ENCODE measurements at places on chromosomes 2 and 18.

- no peak for DNase-seq
Observed at GRCh38 chr2:134287323-134287722, 33.5 kb downstream of the MGAT5 start.

DNA sequence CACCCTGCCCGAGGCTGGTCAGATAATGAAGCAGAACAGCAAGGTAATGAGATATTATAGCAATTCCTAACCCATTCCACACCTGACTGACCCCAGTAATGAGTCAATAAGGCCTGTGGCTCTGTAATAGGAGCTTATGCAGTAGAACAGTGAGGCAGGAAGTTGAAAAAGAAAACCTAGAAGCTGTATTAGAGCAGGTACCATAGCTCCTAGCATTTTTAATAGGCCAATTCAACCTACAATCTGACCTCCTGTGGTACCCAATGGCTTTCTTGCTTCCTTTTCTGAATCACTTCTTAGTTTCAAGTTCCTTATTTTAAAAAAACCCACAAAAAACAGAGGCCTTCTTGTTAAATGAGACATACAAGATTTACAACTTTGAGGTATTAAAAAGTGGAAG lies 43.6 kb upstream of the MAP2 start:
- DNase-seq: no peak

DNA sequence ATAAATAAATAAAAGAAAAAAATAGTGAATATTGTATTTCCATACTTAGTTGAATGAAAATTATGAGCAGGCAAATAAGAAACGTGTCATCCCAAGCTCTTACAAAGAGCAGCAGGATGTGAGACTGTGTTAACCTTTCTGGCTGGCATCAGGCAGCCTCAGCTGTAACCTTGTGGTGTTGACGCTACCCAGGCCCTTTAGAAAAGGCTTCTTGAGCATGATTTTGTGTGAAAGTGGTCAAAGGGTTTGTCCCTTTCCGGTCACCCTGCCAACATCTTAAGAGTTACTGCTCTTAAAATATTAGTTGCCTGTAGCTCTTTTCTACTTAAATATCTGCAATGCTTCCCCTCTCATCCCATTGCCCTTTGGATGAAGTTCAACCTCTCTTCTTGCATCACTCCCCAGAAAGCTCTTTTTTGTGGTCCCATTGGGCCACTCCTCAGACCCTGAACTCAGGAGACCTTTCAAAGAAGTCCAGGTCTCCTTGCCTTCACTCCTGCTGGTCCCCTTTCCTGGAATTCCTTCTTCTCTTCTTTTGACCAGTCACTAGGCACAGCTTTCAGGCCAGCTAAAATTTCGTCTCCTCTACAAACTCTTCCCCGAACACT lies 35.0 kb downstream of the RHOB start:
- no peak for DNase-seq

GRCh38 chr18:55064760-55065159 lies 105.5 kb upstream of the CCDC68 start:
- DNase-seq: no peak

DNA sequence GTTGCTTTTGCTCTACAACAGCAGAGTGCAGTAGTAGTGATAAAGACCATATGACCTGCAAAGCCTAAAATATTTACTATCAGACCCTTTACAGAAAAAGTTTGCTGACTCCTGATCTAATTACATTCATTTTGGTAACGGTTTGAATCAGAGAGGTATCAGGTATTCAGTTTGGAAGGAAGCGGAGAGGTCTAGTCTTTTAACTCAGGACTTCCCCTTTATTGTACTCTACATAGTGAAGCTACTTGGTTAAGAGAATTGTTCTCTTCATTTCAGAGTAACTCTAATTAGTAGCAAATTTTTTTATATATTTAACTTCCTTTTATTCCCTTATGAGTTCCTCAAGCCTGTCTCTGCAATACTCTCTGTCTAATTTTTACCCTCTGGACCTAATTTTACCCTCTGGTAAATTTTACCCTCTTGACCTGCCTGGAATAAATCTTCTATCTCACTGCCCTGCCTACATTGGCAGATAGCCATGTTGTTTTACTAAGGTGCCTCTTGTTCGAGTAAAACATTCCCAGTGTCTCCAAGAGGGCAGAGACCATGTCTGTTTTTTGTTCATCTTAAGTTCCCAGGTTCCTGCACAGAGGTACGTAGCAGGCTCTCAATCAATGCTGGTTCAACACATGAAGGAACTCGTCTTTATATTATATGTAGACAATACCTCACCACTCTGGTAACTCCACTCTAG lies 170.6 kb downstream of the DNAH6 start:
- no peak for DNase-seq

- no peak for DNase-seq
Observed at GRCh38 chr2:215929602-215930335, 83.6 kb downstream of the MREG start.

DNA sequence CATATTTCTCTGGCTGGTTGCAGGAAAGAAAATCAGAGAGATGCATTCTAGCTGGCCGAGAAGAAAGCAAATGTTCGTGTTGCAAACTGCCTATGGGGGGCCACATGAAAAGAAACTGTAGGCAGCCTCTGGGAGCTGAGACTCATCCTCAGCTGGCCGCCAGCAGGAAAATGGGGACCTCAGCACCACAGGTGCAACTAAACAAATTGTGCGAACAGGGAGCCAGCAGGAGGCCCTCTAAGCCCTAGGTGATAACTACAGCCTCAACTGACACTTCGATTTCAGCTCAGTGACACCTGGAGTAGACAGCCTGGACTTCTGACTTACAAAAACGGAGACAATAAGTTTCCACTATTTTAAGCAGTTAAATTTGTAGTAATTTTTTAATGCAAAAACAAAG lies 107.3 kb downstream of the DTNB start:
- DNase-seq: no peak
